ENCODE measurements at places on chromosomes 7 and 10.

DNA sequence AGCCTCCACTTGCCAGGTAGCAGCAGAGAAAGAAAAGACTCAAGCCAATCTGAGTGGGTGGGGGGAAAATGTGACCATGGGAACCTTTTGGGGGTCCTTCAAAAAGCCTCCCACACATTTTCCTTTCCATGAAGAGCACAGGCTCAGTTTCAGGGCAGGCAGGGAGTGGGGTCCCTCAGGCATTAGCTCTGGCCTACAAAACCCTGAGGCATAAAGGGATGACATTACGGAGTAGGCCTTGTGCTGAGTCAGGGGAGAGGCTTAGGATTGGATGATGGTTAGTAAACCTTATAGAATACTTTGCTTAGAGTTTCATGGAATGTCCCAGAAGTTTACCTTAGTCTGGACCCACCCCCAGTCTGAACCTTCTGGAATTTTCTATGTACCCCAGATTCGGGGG is 3.5 kb downstream of the DNAJC30 start:
- no peak overlapping the region for H3K27ac ChIP-seq
- peaks cover 33% of the 10 kb centered on the region for H3K4me1 ChIP-seq
- no peak overlapping the region for H3K4me3 ChIP-seq
- DNase-seq, result no peak
- no peaks in the 10 kb centered on the region for H3K27me3 ChIP-seq
- H3K36me3 ChIP-seq, result peaks cover 30% of the 10 kb centered on the region

GRCh38 chr10:70762441-70763175 is 22.6 kb downstream of the TBATA start:
- H3K27ac ChIP-seq, result no peak overlapping the region
- H3K36me3 ChIP-seq, result no peaks in the 10 kb centered on the region
- H3K27me3 ChIP-seq, result no peaks in the 10 kb centered on the region
- no peak overlapping the region for H3K4me3 ChIP-seq
- peaks cover 30% of the 10 kb centered on the region for H3K4me1 ChIP-seq

DNA sequence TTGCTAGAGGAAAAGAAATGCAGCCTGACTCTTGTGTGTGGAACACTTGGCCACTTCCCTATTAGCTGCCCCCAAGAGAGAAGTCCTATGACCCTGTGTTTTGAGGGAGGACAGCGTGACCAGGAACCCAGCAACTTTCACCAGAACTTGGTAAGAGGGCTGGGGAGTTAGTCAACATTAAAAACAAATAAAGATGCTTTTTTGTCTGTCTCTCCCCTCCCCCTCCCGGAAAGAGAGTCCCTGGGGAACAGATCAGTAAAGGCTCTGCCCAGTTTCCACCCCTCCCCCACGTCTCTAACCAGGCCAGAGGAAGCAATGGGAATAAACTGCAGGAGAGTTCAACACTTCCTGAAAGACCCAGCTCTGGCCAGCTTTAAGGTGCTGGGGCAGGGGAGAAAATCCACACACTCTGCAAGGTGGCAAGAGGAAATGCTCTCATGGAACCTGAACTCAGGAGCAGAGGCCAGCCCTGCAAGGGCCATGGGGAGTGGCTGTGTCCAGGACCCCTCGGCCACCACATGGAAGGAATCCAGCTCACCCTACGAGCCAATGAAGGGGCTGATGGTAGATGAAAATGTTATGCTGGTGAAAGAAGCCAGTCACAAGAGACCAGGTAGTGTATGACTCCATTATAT is 21.5 kb downstream of the SH3PXD2A start:
- H3K27me3 ChIP-seq, result peaks cover 12% of the 10 kb centered on the region
- H3K4me1 ChIP-seq, result no peaks in the 10 kb centered on the region
- no peak for DNase-seq

GRCh38 chr7:19489162-19489820 is 219.5 kb downstream of the POLR1F start:
- H3K4me1 ChIP-seq, result no peaks in the 10 kb centered on the region
- H3K36me3 ChIP-seq, result no peaks in the 10 kb centered on the region
- no peak overlapping the region for H3K4me3 ChIP-seq

DNA sequence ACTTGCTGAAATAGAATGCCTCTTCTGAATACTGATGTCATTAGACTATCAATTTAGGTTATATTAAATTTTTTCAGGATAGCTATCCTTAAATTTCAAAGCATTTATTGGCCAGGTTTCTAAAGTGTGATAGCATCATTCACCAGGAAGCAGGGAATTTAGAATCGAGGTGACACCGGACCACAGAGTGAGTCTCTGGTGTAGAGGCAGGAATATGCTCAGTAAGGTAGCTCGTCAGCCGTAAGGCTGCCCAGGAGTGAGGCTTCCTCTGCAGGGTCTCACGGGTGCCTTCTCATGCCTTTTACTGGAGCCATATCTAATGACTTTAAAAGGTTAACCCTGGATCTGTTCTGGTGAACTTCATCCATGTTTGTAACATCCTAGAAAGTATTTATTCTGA is 170.8 kb upstream of the KLF14 start:
- H3K27ac ChIP-seq, result no peak overlapping the region
- H3K36me3 ChIP-seq, result peaks cover 61% of the 10 kb centered on the region
- DNase-seq, result no peak
- H3K4me3 ChIP-seq, result no peak overlapping the region

DNA sequence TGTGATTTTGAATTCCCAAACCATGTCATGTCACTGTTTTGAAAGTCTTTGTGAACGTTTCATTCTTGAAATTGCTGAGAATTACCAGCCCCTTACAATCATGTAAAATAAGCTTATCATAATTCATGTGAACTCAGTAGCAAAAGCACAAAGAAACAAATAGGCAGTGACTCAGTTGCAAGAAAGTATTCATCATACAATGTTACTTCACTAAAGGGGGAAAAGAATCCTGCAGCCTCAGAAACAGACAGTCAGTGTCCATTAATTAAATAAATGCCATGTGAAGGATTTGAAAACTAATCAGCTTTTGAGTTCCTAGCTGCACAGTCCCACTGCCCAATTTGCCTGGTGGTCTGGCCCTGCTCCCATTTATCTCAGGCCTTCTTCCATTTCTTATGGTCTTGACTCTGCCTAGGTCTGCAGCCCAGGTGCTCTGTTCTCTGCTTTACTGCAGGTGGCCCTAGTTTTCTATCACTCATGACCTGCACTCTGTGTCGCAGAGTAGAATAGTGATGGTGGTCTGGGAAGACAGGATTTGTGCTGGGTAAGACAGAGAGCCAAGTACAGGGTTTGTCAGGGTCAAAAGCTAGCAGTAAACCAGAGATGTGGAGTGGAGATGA is 99.7 kb downstream of the PLCE1 start:
- no peak overlapping the region for H3K27ac ChIP-seq
- no peaks in the 10 kb centered on the region for H3K36me3 ChIP-seq
- H3K4me1 ChIP-seq, result no peaks in the 10 kb centered on the region
- H3K4me3 ChIP-seq, result no peak overlapping the region
- H3K27me3 ChIP-seq, result peaks cover 4% of the 10 kb centered on the region
- no peak for DNase-seq

DNA sequence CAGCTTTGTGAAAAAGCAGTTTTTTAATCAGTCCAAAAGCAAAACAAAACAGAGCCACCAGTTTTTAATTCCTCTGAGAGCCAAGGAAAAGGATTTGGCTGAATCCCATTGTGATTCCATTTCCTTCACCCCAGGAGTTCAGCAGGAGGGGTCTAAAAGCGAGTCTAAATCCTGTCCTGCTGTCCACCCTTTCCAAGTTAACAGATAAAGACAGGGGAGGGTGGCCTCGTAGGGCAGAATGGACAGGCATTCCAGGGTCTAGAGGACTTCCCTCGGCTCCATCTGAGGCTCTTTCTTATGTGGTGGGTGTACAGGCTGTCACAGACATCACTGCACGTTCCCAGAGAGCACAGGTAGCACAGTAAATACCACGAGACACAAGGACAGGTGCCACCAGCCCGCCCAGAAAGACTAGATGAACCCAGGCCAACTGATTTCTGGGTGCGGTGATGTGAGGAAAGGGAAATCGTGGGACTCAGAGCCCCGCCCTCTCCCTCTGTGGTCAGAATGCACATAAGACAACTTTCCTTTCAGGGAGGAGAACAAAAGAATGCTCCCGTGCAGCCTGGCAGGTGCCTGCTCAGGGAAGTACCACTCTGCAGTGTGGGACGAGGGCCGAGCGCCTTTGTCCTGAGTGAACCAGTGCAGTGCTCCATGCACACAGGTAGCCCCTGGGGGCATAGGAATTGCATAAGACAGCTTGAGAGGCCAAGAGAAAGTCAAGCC is 119.7 kb downstream of the ABLIM1 start:
- H3K27ac ChIP-seq, result no peak overlapping the region
- H3K4me1 ChIP-seq, result peaks cover 43% of the 10 kb centered on the region
- peaks cover 9% of the 10 kb centered on the region for H3K27me3 ChIP-seq
- no peak overlapping the region for H3K4me3 ChIP-seq
- DNase-seq, result peak; percentile 74

DNA sequence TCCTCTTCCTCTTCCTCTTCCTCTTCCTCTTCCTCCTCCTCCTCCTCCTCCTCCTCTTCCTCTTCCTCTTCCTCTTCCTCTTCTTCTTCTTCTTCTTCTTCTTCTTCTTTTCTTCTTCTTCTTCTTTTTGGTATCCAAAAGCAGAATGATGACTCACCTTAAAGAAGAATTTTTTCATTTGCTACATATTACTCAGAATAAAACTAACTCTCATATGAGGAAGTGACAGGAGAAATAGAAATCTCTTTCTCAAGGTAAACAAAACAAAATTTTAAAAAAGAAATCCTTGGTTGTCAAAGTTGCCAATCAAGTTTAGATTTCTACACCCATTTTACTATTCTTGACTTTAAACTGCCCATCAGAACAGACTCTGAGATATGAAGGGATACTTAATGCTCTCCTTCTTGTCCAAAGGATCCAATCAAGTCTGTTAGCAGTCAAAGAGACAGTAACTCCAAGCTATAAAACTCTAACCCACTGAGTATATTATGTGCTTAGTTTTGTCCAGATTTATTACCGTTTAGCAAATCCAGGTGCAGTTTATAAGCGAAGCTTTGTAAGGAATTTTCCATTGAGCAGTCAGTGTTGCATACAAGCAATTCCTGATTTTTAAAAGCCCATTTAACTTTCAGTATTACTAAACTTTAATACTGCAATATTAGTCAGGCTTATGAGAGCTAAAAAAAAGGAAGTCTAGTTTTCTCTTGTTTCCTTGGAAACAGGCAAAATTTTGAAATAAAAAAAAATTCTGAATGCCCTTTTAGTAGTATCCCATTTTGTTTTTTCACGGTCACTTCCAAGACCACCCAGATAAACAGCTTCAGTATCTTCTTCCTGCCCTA is 43.1 kb upstream of the SNX13 start:
- H3K4me1 ChIP-seq, result no peaks in the 10 kb centered on the region
- no peak for DNase-seq
- H3K27me3 ChIP-seq, result no peaks in the 10 kb centered on the region
- H3K27ac ChIP-seq, result no peak overlapping the region
- H3K4me3 ChIP-seq, result no peak overlapping the region

GRCh38 chr10:8316284-8316683 is 261.8 kb downstream of the GATA3 start:
- H3K36me3 ChIP-seq, result no peaks in the 10 kb centered on the region
- H3K4me3 ChIP-seq, result no peak overlapping the region
- H3K27ac ChIP-seq, result peak overlapping the region; percentile 75
- peaks cover 33% of the 10 kb centered on the region for H3K4me1 ChIP-seq

DNA sequence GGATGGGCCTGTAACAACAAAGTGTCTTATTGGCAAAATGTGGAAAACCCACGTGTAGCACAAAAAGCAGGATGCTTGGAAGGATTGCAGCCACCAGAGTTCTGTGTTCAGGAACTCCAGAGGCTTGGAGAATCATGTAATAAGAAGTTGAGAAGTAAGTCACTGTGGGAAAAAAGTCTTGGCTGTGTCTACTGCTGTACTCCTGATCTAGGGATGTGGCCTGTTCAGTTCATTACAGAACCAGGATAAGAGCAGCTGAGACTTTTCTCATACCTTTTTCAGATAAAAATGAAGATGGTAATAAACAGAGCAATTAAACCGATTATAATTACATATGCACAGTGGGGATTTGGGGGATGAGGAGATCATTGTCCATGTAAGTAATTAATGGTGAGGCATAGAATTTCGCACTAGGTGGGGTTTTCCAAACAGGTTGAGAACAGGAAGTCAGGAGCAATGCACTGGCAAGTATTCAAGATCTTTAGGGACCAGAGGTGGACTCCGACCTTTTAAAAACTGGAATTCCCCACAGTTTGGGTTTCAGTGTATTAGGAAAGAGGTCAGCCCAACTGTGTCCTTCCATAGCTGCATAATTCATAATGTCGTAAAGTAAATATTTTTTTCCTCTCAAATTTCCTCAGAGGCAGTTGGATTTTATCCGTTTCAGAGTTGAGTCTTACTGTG is 281.7 kb downstream of the FRMD4A start:
- H3K27me3 ChIP-seq, result no peaks in the 10 kb centered on the region
- H3K4me1 ChIP-seq, result no peaks in the 10 kb centered on the region
- no peak for DNase-seq
- H3K27ac ChIP-seq, result no peak overlapping the region

GRCh38 chr7:150842716-150843115 is 9.6 kb upstream of the AOC1 start:
- H3K27ac ChIP-seq, result no peak overlapping the region
- no peaks in the 10 kb centered on the region for H3K36me3 ChIP-seq
- H3K4me1 ChIP-seq, result no peaks in the 10 kb centered on the region
- peaks cover 26% of the 10 kb centered on the region for H3K27me3 ChIP-seq
- H3K4me3 ChIP-seq, result no peak overlapping the region

- H3K4me1 ChIP-seq, result no peaks in the 10 kb centered on the region
- H3K36me3 ChIP-seq, result no peaks in the 10 kb centered on the region
- no peak overlapping the region for H3K4me3 ChIP-seq
- no peaks in the 10 kb centered on the region for H3K27me3 ChIP-seq
- H3K27ac ChIP-seq, result no peak overlapping the region
Observed at GRCh38 chr7:33669251-33669670, 236.1 kb upstream of the BMPER start.

GRCh38 chr10:124864421-124865193 is 63.0 kb downstream of the ABRAXAS2 start:
- no peaks in the 10 kb centered on the region for H3K4me1 ChIP-seq
- no peak overlapping the region for H3K4me3 ChIP-seq
- no peaks in the 10 kb centered on the region for H3K36me3 ChIP-seq
- H3K27me3 ChIP-seq, result no peaks in the 10 kb centered on the region
- DNase-seq, result no peak

GRCh38 chr7:70763961-70764691 is 367.8 kb upstream of the GALNT17 start:
- H3K27ac ChIP-seq, result no peak overlapping the region
- H3K27me3 ChIP-seq, result no peaks in the 10 kb centered on the region
- H3K36me3 ChIP-seq, result peaks cover 63% of the 10 kb centered on the region
- no peaks in the 10 kb centered on the region for H3K4me1 ChIP-seq
- no peak for DNase-seq
- H3K4me3 ChIP-seq, result no peak overlapping the region

GRCh38 chr7:150788474-150789269 is 11.5 kb downstream of the TMEM176B start:
- H3K27ac ChIP-seq, result no peak overlapping the region
- H3K4me3 ChIP-seq, result no peak overlapping the region
- H3K4me1 ChIP-seq, result no peaks in the 10 kb centered on the region
- H3K27me3 ChIP-seq, result peaks cover 38% of the 10 kb centered on the region
- no peaks in the 10 kb centered on the region for H3K36me3 ChIP-seq
- DNase-seq, result no peak

- no peak overlapping the region for H3K4me3 ChIP-seq
- H3K27ac ChIP-seq, result no peak overlapping the region
- H3K36me3 ChIP-seq, result no peaks in the 10 kb centered on the region
- no peaks in the 10 kb centered on the region for H3K27me3 ChIP-seq
- DNase-seq, result no peak
- H3K4me1 ChIP-seq, result no peaks in the 10 kb centered on the region
Observed at GRCh38 chr10:72729528-72729927, 37.6 kb downstream of the MCU start.
